NCI-H460 (cell line): ENCODE measurements at places on chromosomes 3 and 15.

DNA sequence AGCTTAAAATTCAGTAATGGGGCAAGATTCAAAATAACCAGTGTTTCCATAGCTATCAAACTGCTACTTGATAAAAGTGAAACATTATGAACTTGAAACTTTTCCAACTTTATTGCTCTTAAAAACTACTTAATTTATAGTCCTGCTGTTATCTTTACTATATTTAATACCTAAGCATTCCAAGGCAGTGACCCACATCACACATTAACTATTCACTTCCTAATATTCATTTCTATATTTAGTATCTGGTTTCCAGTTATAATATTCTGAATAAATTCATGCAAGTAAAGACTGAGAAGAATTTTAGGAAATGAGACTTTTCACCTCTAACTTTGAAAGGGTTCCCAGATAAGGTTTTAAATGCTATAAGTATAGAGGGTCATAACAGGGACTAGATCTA lies 64.9 kb downstream of the UACA start:
- DNase-seq, result no peak

DNA sequence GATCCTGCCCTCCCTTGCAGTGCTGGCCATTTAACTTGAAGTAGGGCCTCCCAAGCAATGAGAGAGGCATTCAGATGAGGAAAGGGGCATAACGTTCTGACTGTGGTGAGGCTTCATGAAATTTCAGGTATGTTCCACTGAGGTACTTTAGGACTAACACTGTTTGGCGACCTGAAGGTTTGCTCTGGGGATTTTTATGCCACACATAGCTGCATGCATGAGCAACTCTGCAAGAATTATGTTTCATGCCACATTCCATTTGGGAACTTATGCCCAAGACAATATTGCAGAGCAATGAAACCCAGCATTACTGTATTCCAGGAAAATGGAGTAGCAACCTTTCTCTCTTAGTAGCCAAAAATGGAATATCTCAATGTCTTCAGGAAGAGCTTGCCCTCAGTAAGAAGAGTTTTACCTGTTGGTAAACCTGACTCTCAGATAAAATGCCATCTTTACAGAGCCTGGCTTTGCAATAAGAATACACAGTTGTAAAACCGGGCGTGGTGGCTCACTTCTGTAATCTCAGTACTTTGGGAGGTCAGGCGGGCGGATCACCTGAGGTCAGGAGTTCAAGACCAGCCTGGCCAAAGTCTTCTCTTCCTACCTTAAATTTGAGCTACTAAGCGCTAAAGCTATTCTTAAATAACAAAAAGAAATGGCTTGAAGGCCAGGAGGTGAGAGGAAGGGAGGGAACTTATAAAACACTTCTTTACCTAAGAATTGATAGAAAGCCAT lies 16.7 kb upstream of the TBL1XR1 start:
- DNase-seq, result no peak

DNA sequence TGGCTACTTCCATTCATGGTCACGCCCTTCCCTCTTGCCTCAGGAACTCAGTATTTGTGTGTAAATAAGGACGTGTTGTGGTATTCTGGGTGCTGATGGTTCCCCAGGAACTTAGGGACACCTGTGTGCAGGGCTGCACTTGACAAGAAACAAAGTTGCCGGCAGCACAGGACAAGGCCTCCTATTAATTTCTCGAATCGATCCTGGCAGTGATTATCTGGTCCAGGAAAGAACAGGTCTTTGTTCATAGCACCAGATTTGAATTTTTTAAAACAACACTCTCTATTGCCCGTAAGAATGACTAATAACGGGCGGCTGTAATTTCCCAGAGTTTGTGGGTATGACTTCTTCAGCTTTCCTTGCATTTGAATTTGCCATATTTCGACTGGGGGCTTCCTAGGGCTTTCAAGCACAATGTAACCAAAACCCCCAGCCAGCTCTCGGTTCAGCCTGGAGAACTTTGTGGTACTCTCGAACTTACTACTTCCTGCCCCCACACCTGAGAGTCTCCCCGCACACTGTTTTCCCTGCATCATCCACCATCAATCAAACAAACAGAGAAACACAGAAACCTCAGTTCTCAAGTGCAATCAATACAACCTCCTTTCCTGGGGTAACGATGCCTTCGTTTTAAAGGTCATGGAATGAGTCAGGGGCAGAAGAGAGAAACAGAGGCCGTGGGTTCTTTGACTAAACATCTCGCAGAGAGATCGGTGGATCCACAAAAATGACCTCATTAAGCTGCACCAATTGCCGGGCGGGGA lies 241.7 kb upstream of the ICE2 start:
- no peak for DNase-seq

DNA sequence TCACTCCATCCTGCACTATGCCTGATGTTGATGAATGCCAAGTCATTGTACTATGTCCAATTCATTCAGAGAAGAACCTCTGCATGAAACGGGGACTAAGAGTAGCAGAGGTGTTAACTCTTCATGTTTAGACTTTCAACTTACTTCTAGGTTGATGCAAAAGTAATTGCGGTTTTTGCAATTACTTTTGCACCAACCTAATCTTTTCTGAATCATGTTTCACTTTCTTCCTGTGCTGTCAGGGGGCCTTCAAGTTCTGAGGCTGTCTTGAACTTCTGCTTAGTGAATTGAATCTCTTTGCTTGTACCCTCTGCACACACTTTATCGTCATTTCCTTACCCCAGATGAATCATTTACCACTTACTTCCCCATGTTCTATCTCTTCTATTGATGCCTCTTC lies 636.2 kb downstream of the NAALADL2 start:
- DNase-seq, result no peak

DNA sequence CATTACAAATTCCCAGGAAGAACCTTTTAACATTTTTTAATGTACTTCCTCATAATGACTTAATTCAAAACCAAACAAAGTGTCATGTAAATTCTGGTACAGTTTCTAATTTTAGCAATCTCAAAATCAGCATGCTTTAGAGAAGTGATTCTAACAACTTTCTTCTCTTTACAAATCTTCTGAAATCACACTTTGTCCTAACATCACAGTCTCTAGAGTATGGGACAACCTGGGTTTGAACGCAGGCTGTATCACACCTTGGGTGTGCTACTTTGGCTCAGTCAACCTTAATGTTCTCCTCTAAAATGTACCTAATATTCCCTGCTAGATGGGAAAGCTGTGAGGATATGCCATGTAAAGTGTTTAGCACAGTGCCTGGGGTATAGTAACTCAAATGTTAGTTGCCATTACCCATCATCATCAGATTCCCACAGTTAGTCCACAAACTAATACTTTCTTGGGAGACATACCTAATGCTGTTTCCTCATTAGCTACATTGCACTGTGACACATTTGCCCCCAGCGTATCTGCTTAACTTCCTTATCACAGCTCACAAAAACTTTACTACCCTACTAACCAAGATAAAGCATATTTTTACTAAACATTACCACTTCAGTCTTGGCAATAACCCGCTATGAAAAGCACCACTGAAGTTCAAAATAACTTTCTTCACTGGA lies 3.1 kb downstream of the TSPAN3 start:
- DNase-seq, result no peak

DNA sequence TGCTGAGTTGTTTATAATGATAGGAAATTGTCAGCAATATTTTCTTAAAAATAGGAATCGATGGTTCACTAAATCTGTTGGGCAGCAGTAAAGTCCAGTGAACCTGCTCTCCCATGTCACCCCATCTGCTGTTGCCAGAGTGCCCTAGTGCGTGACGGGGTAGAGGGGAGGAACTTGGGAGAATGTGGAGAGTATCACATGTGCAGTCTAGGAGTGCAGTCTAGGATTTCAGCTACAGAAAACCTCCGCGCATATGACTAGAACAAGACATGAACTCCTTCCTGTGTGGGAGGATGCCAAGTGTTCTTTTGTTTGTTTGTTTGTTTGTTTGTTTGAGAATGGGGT lies 74.6 kb upstream of the ACAD9 start:
- DNase-seq, result no peak

DNA sequence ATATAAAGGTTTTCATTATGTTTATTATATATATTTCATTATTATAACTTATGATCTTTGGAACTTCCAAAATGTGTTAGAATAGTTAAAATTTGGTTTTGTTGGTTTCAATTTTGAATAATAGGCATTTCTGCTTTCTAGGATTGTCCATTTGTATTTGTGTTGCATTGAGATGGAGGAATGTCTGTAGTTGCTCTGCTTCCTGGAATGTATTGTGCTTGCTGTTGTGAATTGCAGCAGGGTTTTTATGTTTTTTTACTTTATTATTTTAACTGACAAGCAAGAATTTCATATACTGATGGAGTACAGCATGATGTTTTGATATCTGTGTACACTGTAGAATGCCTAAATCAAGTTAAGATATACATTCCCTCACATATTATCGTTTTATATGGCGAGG lies 247.4 kb downstream of the XXYLT1 start:
- DNase-seq, result no peak
